ENCODE measurements at places on chromosomes 5 and 9.

DNA sequence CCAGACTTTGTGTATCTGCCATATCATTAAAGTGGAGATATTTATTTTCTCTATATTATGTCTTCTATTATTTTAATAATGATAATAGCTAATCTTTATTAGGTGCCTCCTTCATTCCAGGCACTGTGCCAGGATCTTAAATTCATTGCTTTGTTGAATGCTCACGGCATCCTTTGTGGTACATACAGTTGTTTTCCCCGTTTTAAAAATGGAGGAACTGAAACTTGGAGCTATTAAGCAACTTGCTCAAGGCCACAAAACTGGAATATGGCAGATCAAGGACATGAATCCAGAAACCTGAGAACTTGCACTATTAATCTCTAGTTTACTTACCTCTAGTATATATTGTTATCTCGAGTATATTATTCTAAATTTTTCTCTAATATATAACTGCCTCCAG is 41.5 kb upstream of the PPP3R2 start:
- DNase-seq, result no peak

DNA sequence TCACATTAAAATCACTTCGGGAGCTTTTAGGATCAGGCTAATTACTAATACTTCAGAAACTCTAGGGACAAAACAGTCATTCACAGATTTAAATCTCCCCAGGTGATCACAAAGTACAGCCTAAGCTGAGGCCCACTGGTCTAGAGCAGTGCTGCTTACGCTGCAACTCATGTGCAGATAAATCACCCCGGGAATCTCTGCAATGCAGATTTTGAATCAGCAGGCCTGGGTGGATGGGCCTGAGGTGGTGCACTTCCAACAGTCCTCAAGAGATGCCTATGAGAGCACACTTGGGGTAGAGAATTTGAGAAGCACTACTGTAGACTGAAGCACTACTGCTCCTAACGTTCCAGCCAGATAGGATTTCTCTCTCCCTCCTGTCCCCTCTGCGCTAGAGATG is 28.4 kb downstream of the CSF1R start:
- DNase-seq, result no peak

DNA sequence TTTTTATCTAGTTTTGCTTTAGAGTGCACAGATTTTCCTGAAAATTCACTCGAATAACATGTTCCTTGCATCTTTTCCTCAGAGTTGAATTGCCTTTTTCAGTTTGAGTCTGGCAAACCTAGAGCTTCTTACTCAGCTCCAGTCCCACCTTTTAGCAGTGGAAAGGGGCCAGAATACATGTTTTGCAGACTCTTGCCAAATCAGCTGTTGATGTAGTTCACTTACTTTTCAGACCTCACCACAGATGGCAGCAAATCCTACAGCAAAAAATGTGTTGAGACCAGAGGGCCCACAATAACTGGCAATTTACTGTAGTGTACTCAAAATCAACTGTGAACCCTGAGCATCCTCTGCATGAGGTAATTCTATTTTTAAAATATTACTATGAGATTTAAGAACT is 545.2 kb upstream of the ACO1 start:
- DNase-seq, result no peak

- no peak for DNase-seq
Observed at GRCh38 chr5:55066277-55066676, 36.2 kb upstream of the GZMA start.

DNA sequence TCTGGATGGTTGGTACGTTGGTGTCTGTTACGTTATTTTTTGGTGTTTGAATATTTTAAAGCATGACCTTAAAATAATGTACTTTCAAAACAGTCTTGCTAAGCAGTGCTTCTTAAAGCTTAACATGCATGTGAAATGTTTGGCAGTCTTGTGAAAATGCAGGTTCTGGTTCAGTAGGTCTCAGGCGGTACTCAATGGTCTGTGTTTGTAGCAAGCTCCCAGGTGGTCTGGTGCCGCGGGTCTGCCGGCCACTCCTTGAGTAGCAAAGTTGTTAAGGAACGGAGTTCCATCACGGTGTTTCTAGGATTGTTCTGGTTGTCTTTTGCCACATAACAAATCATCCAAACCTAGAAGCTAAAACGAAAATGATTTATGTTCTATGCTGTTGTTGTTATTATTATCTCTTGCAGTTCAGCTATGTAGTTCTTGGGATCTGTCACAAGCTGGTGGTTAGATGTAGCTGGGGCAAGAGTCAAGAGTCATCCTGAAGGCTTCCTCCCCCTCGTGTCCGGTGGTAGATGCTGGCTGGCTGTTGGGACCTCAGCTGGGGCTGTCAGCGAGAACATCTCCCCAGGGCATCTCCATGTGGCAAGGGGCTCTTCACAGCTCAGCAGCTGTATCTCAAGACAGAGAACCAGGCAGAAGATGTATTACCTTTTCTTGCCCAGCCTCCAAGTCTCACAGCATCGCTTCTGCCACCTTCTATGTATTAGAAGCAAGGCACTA is 186.8 kb downstream of the PALM2AKAP2 start:
- no peak for DNase-seq

DNA sequence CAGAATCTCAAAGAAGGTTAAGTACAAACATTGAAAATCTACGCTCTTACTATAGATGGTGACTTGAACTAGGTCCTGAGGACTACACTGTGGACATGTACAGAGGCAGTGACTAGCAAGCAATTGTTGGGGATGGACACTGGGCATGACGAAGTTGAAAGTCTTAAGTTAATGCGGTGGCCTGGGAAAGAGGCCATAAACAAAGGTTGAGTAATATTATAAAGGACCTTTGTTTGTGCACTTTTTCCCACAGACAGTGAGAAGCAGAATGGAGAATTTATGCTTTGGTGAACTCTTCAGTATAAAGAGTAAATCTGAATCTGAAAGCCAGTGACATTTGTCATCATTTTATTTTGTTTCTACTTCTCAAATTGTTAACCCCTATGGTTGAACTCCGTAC is 15.3 kb downstream of the ALDH1A1 start:
- DNase-seq, result no peak

- no peak for DNase-seq
Observed at GRCh38 chr5:69206528-69207190, 17.3 kb downstream of the CENPH start.

DNA sequence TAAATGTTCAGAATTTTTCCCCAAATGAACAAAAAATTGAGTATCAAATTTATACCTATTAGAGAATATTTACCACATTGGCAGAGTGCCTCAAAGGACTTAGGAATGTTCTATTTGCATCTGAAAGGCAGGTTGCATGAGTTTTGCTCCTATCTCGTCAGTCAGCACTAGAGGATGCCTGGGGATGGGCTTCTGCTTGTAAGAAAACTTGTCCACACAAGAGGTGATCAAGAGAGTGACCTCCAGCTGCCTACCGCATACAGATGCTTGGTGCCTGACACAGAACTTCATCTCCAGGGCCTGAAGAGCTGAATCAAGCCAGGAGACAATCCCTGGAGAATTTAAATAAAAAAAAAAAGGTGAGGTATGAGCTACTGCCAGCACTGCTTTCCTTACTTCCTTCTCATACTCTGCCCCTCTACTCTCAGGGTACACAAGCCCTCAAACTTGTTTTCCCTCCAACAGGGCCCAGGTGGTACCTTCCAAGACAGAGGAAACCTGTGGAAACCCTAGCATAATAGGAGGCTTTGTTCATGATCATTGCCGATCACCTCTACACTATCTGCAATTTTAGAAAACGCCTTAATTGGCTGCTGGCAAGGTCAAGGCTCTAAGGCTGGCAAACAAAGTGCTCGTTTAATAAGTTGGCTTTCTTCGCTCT is 166.6 kb downstream of the ELAVL2 start:
- DNase-seq, result no peak

DNA sequence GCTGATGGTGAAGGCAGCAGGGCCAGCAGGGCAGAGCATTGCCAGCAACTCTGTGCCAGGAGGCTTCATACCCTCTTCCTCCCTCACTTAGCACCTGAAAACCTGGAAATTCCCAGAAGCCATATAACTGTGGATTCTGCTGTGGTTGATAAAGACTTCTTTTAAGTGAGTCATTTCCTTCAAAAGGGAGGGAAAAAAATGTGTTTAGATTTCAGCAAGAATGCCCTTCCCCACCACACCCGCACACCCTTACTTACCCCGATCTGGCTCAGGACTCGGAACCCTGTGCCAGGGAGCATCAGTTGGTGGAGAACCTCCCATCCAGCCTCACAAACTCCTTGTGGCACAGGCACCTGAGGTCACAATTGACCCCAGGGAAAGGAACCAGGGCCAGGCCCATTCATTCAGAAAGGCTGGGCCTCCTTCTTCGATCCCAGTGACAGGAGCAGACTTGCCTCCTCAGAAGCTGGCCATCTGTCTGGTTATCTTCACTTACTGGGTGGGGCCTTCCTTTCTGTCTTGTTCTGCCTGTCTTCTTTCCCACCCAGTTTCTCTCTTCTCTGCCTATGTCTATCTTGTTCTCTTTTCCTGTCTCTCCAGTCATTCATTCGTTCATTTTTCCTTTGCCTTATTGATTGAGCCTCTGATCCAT is 62.6 kb downstream of the PLAC8L1 start:
- DNase-seq, result no peak

GRCh38 chr5:14724633-14725032 is 60.1 kb downstream of the OTULIN start:
- DNase-seq, result no peak

DNA sequence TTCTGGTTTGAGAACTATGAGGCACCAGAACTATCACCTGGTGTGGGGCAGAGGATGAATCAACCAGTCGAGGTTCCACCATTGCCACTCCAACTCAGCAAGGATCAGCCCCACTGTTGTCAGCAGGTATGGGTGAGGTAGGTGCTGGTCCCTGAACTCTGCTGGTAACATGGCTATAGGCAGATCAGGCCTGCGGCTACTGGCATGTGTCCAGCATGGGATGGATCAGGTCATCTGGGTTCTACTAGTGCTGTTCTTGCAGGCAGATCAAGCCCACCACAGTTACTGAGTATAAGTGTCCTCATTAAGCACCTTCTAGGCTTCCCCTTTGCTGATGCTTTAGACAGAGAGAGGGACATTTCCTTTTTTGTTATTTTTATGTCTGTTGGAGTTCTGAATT is 71.7 kb downstream of the GABRA6 start:
- no peak for DNase-seq

- DNase-seq, result no peak
Observed at GRCh38 chr5:415928-416635, 26.9 kb upstream of the EXOC3 start.

DNA sequence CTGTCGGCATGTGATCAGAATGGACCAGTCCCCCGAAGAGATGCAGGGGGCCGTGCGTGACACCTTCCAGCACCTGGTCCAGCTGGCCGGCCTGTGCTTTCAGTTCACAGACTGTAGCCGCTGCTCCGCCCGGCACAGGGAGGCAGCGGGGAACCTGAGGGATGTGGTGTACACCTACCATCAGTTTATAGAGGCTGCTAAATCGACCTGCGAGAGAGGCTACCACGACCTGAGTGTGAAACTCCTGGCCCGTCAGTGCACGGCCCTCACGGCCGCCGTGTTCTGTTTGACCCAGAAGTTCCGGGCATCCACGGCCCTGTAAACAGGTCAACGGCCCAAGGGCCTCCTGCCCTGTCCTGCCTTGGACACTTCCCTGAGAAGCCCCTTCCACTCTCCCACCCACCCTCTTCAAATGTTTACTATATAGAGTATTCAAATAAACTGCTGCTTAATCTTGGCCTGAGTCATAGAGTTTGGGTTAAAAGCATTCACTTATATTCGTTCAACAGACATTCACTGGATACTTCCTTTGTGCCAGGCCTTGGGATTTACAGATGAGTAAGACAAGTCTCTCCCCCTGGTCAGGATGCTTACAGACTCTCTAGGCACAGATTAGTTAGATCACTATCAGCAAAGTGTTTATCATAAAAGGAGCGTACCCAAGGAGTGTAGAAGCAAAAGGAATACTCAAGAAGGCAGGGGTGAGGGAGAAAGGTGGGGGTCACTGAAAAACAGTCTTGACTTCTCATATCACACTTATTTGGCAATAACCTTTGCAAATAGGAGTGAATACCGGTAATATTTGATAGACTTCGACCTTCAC is 6.9 kb upstream of the TRMT10B start:
- no peak for DNase-seq

DNA sequence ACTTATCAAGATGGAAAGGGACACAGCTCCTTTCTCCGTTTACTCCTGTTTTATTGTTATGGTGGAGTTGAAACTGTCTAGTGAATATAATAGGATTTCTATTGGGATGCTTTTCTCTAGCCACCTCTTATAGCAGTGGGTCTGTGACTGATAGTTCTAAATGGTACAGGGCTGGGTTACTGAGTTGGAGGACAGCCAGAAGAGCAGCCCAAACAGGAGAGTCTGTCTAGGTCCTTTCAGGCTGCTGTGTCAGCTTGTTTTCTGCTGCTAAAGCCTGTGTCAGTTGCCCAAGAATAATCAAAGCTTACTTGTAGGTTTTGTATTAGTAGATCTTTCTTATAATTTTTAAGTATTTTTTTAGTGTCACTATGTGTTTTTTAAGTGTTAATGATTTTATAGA is 356.0 kb upstream of the SEMA6A start:
- DNase-seq, result no peak

DNA sequence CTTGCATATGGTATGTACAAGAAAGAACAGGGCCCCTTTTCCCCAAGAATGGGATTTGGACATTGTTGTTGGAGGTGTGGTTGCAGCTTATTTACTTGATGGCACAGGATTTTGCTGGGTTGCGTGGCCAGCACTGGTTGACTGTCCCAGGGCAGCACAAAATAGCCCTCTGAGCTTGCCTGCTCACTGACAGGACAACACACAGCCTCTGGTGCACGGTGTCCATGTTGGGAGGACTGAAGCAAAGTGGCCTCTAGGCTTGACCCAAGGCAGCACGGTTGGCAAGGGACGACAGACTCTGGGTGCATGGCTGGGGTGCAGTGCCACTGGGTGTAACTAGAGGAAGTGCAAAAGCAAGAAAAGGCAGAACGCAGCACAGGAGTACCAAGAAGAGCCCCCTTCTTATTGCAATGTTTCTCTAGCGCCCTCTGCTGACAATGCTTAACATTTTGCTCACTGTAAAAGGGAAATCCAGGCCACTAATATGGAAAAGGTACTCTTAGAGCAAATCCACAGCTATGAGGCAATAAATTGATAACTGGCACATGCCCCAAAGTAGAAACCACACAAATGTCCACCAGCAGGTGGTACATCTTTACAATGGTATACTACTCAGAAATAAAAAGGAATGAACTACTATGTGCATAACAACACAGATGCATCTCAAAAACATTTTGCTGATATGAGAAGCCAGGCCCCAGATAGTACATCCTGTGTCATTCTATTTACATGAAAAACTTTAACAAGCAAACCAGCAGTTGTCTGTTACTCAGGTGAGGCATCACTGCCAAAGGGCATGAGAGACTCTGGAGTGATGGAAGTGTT is 47.4 kb upstream of the BARX1 start:
- no peak for DNase-seq
